ENCODE measurements at places on chromosomes 7 and 10. TPM values are rescaled to one million over a fixed set of nuclear protein-coding genes. Genes with fewer than 3 reads are reported as not detected.

Gene EIF4EBP2
- total RNA-seq, result 20.8 TPM

Gene FAM237B
- not detected for total RNA-seq

Gene BTBD16
- not detected for total RNA-seq

Gene ZFAND4
- total RNA-seq, result 3.4 TPM

Gene TRIM74
- total RNA-seq, result not detected

Gene FGL2
- 1.3 TPM for total RNA-seq

Gene MSS51
- total RNA-seq, result 1.1 TPM

Gene GPR15LG
- total RNA-seq, result not detected

Gene COBL
- not detected for total RNA-seq

Gene TBX20
- 0.36 TPM for total RNA-seq

Gene HMX2
- not detected for total RNA-seq

Gene NODAL
- not detected for total RNA-seq

All from IMR-90 (cell line).